ENCODE measurements at places on chromosomes 7 and 10. TPM values are rescaled to one million over a fixed set of nuclear protein-coding genes. Genes with fewer than 3 reads are reported as not detected.

SEMA3A gene
- total RNA-seq: 0.83 TPM

KCND2 gene
- not detected for total RNA-seq

C10orf105 gene
- total RNA-seq: under 0.01 TPM

SDK1 gene
- total RNA-seq: 24.5 TPM

LAMB4 gene
- total RNA-seq: 1.0 TPM

FAM171A1 gene
- total RNA-seq: 25.2 TPM

AZGP1 gene
- not detected for total RNA-seq

POM121C gene
- 16.3 TPM for total RNA-seq

ENO4 gene
- not detected for total RNA-seq

TAS2R41 gene
- not detected for total RNA-seq

EN2 gene
- 0.43 TPM for total RNA-seq

HMX3 gene
- total RNA-seq: not detected

AEBP1 gene
- 0.24 TPM for total RNA-seq

C10orf62 gene
- total RNA-seq: not detected

ITGB8 gene
- total RNA-seq: 221 TPM

DNA sequence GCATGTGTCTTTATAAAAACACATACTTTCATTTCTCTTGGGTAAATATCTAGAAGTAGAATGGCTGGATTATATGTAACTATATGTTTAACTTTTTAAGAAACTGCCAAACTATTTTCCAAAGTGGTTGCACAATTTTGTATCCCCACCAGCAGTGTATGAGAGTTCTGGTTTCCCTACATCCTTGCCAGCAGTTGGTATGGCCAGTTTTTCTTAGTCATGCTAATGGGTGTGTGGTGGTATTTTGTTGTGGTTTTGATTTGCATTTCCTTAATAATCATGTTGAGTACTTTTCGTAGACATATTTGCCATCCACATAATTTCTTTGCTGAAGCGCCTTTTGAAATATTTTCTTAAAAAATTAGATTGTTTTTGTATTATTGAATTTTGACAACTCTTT is 60.3 kb downstream of the NEUROG3 start:
- DNase-seq: peak; percentile 65

DNA sequence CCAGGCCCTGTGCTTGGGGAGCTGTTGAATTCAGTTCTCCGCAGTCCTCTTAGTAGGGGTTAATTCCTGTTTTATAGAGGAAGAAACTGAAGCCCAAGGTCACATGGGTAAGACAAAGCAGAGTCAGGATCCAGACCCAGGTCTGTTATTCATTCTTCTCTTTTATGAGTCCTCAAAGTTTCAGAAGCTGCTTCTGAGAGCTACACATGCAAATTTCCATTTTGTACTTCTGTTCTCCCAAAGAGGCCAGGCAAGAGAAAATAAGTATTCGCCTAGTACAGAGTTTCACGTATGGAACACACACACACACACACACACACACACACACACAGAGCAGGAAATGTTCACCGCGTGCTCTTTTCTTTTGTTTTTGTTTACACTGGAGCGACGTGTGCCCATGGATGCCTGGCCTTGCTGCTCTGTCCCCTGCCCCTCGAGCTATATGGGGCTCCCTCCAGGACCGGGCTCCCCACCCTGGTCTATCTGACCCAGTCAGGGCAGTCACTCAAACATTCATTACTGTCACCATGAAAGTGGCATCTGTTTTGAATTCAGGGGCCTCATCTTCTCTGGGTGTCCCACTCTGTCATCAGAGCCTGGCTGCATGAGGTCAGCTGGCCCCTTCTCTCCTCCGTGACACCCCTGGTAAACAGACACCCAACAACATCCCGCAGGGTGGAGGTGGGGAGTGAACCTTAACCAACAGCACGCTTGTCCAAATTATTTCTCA is 84.4 kb downstream of the TNS3 start:
- no peak for DNase-seq

DNA sequence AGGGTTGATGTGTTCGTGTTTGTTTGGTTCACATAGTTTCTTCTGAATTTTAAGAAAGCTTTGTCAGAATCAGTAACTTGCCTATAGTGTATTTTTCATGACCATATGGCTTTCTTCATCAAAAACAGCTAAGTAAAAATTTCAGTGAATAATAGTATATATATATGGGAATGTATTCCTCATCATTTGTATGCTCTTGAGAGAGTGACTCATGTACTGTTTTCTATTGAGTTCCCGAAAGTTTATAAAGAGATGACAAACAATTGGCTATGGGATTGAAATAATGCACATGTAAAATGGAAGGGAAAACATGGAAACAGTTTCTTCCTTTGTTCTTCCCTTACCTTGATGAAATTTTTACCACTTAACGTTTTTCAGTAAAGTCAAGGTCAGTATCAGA is 56.4 kb downstream of the KAT6B start:
- no peak for DNase-seq

DNA sequence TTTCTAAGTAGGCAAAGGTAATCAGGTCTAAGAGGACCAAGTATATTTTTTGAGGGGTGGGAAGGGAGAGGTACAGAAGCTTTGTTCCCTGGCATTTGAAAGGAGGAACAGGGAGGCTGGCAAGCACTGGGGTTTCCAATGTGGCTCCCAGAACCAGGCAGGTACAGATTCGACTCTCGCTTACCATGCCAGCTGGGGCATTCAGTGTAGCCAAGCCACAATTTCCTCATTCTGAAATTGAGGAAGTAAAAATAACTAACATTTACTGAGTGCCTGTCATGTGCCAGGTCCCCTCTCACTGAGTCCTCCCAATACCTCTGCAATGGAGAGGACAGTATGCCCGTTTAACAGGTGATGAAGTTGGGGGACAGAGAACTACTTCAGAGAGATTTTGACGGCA is 45.9 kb upstream of the BET1 start:
- no peak for DNase-seq

DNA sequence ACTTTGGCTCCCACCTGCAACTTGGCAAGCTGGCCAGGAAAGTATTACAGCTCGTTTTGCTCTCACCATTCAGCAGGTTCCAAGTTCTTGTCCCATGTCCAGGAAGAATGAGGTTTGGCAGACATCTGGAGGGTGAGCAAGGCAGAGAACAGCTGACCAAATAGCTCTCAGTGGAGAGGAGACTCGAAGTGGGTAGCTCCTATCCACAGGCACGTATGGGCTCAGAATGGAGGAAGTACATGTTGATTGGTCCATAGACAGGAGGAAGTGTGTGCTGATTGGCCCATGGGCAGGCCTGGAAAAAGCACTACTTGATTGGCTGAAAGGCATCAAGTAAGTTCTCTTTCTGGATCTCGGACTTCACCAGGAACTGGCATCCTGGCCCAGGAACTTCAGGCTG is 3.0 kb upstream of the NCAPG2 start:
- no peak for DNase-seq

- DNase-seq: no peak
Observed at GRCh38 chr7:153422291-153423209, 629.6 kb upstream of the DPP6 start.

- DNase-seq: peak; percentile 28
Observed at GRCh38 chr10:121668314-121669027, 70.2 kb upstream of the FGFR2 start.

GRCh38 chr10:22912763-22913384 is 15.0 kb upstream of the ARMC3 start:
- no peak for DNase-seq

DNA sequence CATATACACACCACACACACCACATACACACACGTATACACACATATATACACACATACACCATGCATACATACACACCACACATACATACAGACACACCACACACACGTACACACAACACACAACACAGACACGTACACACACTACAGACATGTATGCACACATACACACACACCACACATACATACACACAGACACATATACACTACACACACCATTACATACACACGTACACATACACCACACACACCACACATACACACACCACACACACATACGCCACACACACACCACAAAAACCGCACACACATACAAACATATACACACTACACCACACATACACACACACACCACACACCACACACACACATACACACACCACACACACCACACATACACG is 161.8 kb upstream of the LANCL2 start:
- no peak for DNase-seq

- DNase-seq: no peak
Observed at GRCh38 chr10:111824128-111824527, 359.4 kb downstream of the GPAM start.

- DNase-seq: no peak
Observed at GRCh38 chr7:80047856-80048459, 86.7 kb upstream of the GNAI1 start.

- no peak for DNase-seq
Observed at GRCh38 chr7:131829947-131830558, 273.6 kb upstream of the PODXL start.

DNA sequence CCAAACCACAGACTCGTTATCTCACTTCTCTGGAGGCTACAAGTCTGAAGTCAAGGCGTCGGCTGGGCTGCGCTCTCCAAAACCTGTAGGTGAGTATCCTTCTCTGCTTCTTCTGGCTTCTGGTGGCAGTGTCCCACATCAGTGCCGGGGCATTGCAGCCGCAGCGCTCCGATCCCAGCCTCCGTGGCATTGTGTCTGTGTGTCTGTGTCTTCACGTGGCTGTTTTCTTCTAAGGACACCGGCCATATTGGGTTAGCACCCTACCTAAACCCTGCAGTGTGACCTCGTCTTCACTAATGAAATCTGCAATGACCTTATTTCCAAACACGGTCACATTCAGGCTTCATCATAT is 584.9 kb upstream of the COBL start:
- DNase-seq: no peak

GRCh38 chr10:70285476-70285831 is 1.6 kb upstream of the NPFFR1 start:
- no peak for DNase-seq

DNA sequence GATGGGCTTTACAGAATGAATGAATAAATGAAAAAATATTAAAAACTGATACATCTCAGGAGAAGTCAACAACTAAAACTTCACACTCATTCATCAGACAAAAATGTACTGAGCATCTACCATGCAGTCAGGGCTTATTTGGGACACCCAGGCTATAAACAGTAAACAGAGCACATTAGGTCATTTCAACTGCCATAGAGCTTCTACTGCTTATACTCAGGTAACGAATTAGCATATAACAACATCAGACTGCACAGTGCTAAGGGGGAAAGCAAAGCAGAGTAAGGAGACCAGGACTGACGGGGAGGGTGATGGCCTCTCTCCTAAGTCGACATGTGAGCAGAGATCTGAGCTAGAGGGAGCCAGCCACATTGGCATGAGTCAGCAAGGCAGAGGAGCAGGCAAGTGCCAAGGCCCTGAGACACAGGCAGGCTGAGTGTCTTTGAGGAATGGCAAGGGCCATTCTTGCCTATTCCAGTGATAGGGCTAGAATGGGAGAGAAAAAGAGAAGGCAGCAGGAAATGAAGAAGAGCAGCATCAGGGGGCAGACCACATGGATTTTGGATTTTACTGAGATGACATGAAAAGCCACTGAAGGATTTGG is 528.9 kb downstream of the PARD3 start:
- DNase-seq: peak; percentile 32

- no peak for DNase-seq
Observed at GRCh38 chr10:21750424-21750823, 216.4 kb downstream of the MLLT10 start.

GRCh38 chr7:132618956-132619305 is 42.7 kb upstream of the PLXNA4 start:
- DNase-seq: no peak

- DNase-seq: no peak
Observed at GRCh38 chr7:138407792-138408191, 52.3 kb upstream of the TRIM24 start.

DNA sequence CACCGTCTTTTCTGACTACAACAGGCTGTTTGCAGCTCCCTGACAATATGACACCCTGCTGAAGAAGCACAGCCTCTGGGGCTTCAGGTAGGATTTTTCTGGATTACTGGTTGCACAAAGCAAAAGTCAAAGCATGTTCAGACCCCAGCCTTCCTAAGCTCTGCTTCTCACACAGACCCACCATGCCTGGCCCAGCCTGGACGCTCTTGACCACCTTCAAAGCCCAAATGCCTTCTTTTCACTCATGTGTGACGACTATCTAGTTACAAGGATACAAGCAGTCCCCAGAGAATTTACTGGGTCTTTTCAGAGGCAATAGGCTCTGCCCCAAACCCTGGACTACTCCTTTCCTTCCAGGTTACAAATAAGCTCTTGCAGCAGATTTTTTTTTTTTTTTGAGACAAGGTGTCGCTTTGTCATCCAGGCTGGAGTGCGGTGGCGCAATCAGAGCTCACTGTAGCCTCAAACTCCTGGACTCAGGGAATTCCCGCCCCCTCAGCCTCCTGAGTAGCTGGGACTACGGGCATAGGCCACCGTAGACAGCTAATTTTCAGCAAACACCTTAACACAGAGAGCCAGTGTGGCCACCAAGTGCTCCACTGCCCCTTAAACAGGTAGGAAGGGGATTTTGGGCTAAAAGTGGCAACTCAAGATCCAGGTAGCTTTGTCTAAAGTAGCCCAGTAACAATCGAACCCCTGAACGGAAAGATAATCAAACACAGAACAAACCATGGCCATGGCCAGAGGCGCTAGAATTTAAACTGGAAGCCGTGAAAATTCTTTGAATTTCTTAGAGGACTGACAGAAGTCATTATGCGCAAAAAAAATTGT is 16.2 kb downstream of the SVIL start:
- peak; percentile 81 for DNase-seq

GRCh38 chr10:36301139-36301538 is 659.0 kb upstream of the FZD8 start:
- DNase-seq: no peak

- peak; percentile 96 for DNase-seq
Observed at GRCh38 chr7:135177028-135177696, 6.7 kb upstream of the CYREN start.

- no peak for DNase-seq
Observed at GRCh38 chr10:88066876-88067275, 203.5 kb downstream of the PTEN start.

DNA sequence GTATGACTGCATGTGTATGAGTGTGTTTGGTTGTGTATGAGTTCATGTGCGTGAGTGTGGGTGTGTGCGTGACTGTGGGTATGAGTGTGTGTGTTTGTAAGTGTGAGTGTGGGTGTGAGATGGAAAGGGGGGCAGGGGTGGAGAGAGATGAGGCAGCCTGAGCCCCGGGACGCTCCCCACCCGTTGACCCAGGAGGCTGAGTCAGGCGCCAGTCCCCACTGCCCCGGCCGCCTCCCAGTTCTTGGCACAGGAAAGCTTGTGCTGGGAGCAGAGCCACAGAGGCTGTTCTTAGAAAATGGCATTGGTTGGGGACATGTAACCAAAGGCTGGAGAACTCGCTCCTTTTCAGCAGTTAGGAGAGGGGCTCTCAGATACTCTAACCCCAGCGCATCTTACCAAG is 27.8 kb upstream of the NUB1 start:
- DNase-seq: peak; percentile 20

- DNase-seq: no peak
Observed at GRCh38 chr10:92811986-92812385, 36.3 kb upstream of the EXOC6 start.

- DNase-seq: peak; percentile 93
Observed at GRCh38 chr7:17408245-17408903, 109.9 kb downstream of the AHR start.

- DNase-seq: no peak
Observed at GRCh38 chr7:39184391-39184790, 206.7 kb downstream of the POU6F2 start.

- no peak for DNase-seq
Observed at GRCh38 chr7:16711730-16712129, 41.8 kb upstream of the TSPAN13 start.

- DNase-seq: no peak
Observed at GRCh38 chr10:34557173-34557572, 257.9 kb downstream of the PARD3 start.
